ENCODE measurements at places on chromosomes 1 and 21. TPM values are rescaled to one million over a fixed set of nuclear protein-coding genes. Genes with fewer than 3 reads are reported as not detected.

- H3K36me3 ChIP-seq = no peaks in the 10 kb centered on the region
- no peak overlapping the region for H3K4me3 ChIP-seq
- DNase-seq = no peak
These were observed 67.1 kb upstream of the PTGFRN start for GRCh38 chr1:116842654-116843053.

DNA sequence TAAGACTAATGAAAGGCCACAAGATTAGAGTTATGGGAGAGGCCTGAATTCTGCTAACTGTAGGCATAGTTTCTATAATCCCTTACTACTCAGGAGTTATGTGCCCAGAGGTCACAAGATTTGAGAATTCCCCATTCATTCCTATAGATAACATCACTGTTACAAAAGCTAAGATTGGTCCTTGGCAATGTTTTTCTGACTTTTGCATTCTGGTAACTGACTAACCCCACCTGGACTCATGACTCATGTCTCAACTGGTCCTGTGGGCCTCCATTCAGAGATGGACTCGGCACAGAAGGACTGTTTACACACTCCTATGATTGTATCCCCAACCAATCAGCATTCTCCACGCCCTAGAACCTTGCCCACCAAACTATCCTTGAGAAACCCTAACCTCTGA lies 249.0 kb upstream of the ZP4 start:
- H3K4me1 ChIP-seq = no peaks in the 10 kb centered on the region
- H3K27ac ChIP-seq = no peak overlapping the region
- no peaks in the 10 kb centered on the region for H3K36me3 ChIP-seq
- no peaks in the 10 kb centered on the region for H3K27me3 ChIP-seq
- no peak overlapping the region for H3K4me3 ChIP-seq
- DNase-seq = no peak

DNA sequence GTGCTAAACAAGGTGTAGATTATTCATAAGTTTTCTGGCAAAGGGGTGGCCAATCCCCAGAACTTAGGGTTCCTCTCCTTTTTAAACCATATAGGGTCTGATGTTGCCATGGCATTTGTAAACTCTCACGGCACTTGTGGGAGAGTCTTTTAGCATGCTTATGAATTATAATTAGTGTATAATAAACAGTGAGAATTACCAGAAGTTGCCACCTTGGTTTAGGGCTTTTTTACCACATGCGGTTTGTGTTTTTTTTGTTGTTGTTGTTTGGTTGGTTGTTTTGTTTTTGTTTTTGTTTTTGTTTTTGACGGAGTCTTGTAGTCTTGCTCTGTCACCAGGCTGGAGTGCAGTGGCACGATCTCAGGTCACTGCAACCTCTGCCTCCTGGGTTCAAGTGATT lies 8.9 kb upstream of the LAX1 start:
- H3K27ac ChIP-seq = no peak overlapping the region
- H3K4me3 ChIP-seq = no peak overlapping the region
- no peaks in the 10 kb centered on the region for H3K36me3 ChIP-seq
- H3K27me3 ChIP-seq = no peaks in the 10 kb centered on the region

GRCh38 chr1:156021093-156021428 lies 310 bp upstream of the SSR2 start:
- peaks cover 16% of the 10 kb centered on the region for H3K36me3 ChIP-seq
- 0 out of 2 replicates have a peak, but pooled peaks cover 1% of the 10 kb centered on the region for H3K4me1 ChIP-seq
- DNase-seq = no peak
- H3K27ac ChIP-seq = no peak overlapping the region

- H3K4me1 ChIP-seq = no peaks in the 10 kb centered on the region
- H3K27ac ChIP-seq = no peak overlapping the region
- DNase-seq = peak; percentile 19
- H3K4me3 ChIP-seq = no peak overlapping the region
- H3K27me3 ChIP-seq = no peaks in the 10 kb centered on the region
These were observed 43.5 kb upstream of the SARS1 start for GRCh38 chr1:109170035-109170764.

GRCh38 chr1:6224718-6225117 lies 11.0 kb downstream of the ICMT start:
- H3K4me3 ChIP-seq = no peak overlapping the region
- H3K4me1 ChIP-seq = no peaks in the 10 kb centered on the region
- peaks cover 40% of the 10 kb centered on the region for H3K36me3 ChIP-seq
- H3K27me3 ChIP-seq = no peaks in the 10 kb centered on the region
- H3K27ac ChIP-seq = no peak overlapping the region

- H3K4me3 ChIP-seq = no peak overlapping the region
- H3K36me3 ChIP-seq = peaks cover 39% of the 10 kb centered on the region
- H3K27me3 ChIP-seq = no peaks in the 10 kb centered on the region
- peaks cover 4% of the 10 kb centered on the region for H3K4me1 ChIP-seq
- H3K27ac ChIP-seq = no peak overlapping the region
- peak; percentile 54 for DNase-seq
These were observed 26.6 kb downstream of the SCYL3 start for GRCh38 chr1:169867012-169867675.

- DNase-seq = no peak
- H3K36me3 ChIP-seq = no peaks in the 10 kb centered on the region
- no peak overlapping the region for H3K27ac ChIP-seq
- H3K4me1 ChIP-seq = no peaks in the 10 kb centered on the region
- H3K27me3 ChIP-seq = peaks cover 19% of the 10 kb centered on the region
These were observed 41.4 kb upstream of the TENT5C start for GRCh38 chr1:117564227-117565075.

DNA sequence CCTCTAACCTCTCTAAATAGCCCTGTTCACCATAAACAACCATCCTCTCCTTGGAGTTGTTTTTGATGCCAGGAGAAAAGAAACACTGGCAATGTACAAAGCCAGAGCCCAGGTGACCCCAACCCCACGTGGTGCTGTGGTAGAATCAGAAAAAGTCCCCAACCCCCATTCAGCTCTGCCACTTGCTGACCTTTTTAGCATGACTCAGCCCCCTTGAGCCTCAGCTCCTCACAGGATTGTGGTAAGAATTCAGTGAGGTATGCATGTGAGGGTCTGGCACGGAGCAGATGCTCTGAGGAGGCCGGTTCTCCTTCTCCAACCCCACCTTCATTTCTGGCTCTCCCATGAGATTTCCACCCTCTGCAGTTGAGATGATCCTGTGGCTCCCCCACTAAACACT lies 11.1 kb upstream of the CHI3L1 start:
- H3K27ac ChIP-seq = peak overlapping the region; percentile 61
- H3K27me3 ChIP-seq = no peaks in the 10 kb centered on the region
- H3K4me3 ChIP-seq = no peak overlapping the region

DNA sequence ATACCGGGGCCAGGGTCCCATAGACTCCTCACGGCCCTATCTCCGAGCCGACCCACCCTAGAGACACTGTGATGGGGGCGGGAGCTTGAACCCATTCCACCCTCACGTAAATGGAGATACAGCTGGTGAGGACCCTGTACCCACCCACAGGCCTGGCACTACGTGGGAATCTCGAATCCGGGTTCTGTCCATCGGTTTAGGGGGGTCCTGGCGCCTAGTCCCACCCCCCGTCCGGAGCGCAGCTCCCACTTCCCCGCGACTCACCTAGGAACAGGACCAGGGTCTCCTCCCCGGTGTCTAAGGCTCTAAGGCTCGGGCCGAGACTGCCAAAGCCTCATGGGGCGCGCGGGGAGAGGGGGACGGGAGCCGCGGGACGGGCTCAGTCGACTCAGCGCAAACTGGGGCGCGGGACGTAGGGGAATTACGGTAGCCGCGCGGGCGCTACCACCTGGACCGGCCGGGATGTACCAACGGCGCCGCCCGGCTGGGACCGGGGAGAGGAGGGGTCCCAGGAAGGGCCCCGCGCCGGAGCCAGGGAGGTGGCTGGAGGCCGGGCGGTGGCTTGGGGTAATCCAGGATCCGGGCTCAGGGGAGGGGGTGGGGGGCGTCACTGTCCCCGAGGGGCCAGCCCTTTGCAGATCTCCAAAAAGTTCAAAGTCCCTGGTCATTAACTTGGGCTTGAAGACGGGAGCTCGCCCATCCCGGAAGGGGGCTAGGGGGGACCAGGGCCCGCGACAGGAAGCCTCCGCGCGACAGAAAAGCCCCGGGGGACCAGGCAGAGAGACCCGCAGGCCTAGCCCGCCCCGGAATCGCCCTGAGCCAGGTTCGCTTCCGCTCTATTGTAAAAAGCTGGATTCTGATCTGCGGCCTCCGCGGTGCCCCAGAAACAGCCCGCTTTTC lies 1.0 kb downstream of the PLEKHG5 start:
- no peaks in the 10 kb centered on the region for H3K36me3 ChIP-seq
- H3K27me3 ChIP-seq = no peaks in the 10 kb centered on the region
- H3K4me1 ChIP-seq = peaks cover 12% of the 10 kb centered on the region
- H3K4me3 ChIP-seq = peak overlapping the region; percentile 66
- peak overlapping the region; percentile 80 for H3K27ac ChIP-seq

DNA sequence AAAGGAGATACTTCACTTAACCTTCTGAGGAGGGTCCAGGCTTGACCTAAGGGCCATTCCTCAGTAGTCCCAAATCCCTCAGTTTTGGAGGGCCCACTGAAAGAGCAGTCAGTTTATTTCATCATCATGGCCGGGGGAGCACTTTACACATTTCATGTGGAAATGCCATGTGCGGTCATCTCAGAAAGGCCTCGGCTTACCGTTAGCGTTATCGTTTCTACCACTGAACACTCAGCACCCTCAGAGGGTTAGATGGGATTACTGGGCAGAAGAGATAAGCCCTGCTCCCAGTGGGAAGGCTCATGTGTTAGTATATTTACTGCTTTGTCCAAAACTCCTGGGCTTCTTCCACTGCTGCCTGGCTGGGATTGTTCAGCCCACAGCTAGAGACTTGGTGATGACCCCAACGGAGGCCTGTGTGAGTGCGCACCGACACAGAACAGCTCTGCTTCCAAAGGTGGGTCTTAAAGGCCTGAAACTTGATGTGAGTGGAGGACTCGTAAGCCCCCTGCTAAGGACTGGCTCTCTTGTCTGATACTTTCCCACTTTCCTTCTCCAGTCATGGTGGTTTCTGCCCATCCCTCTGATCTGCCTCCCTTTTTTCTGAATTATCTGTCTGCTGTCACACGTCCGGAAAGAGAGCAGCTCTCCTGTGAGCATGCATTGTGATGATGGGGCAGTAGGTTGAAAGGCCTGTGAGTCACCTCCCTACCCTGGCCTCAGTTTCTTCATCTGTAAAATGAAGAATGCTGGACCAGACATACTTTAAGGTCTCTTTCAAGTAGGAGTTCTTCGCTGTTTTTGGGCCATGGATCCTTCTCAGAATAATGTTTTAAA lies 284.5 kb downstream of the ASTN1 start:
- no peaks in the 10 kb centered on the region for H3K4me1 ChIP-seq
- no peak overlapping the region for H3K27ac ChIP-seq
- H3K27me3 ChIP-seq = no peaks in the 10 kb centered on the region
- no peak overlapping the region for H3K4me3 ChIP-seq
- no peaks in the 10 kb centered on the region for H3K36me3 ChIP-seq
- DNase-seq = no peak

DNA sequence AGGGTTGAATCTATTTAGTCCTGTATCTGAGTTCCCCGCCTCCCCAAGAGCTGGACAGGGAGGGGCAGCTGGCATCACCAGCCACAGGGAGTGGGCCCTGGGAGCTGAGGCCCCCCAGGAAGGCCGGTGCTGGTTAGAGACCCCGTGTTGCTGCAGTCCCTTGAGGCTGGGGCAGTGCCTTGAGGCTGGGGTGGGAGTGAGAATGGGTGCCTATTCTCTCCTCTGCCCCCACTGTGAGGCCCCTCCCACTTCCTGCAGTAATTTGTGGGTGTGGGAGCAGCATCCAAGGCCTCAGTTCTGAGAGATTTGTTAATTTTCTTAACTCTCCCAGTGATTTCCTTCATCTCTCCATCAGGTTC lies 2.5 kb upstream of the TRAPPC3 start:
- DNase-seq = no peak
- H3K36me3 ChIP-seq = no peaks in the 10 kb centered on the region
- no peak overlapping the region for H3K4me3 ChIP-seq
- H3K4me1 ChIP-seq = peaks cover 22% of the 10 kb centered on the region

- H3K27ac ChIP-seq = no peak overlapping the region
- peak; percentile 78 for DNase-seq
- no peaks in the 10 kb centered on the region for H3K4me1 ChIP-seq
- H3K36me3 ChIP-seq = no peaks in the 10 kb centered on the region
These were observed 57.1 kb downstream of the ZC3H11B start for GRCh38 chr1:219555806-219556205.

DNA sequence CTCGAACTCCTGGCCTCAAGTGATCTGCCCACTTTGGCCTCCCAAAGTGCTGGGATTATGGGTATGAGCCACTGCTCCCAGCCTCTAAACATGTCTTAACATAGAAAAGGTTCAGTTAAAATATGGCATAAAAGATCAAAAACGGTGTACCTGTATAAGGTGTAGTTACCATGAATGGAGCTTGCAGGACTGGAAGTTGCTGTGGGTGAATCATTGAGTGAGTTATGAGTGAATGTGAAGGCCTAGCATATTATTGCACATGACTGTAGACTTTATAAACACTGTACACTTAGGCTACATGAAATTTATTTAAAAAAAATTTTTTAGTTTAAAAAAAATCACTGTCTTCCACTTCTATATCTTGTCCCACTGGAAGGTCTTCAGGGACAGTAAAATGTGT lies 15.7 kb downstream of the ABCD3 start:
- peak; percentile 12 for DNase-seq
- no peaks in the 10 kb centered on the region for H3K4me1 ChIP-seq
- no peak overlapping the region for H3K27ac ChIP-seq
- H3K27me3 ChIP-seq = no peaks in the 10 kb centered on the region
- H3K4me3 ChIP-seq = no peak overlapping the region
- H3K36me3 ChIP-seq = no peaks in the 10 kb centered on the region

- no peaks in the 10 kb centered on the region for H3K27me3 ChIP-seq
- no peaks in the 10 kb centered on the region for H3K36me3 ChIP-seq
- no peak overlapping the region for H3K27ac ChIP-seq
- no peak for DNase-seq
These were observed 16.7 kb upstream of the ERICH3 start for GRCh38 chr1:74690364-74690696.

GRCh38 chr1:170460001-170460400 lies 72.0 kb upstream of the GORAB start:
- no peaks in the 10 kb centered on the region for H3K27me3 ChIP-seq
- H3K4me3 ChIP-seq = no peak overlapping the region
- no peaks in the 10 kb centered on the region for H3K36me3 ChIP-seq
- no peak for DNase-seq

OR2T2 gene
- not detected for total RNA-seq

CYP4Z1 gene
- total RNA-seq = not detected

ADAMTS5 gene
- 1.1 TPM for total RNA-seq

GJA9 gene
- not detected for total RNA-seq

PGLYRP4 gene
- not detected for total RNA-seq

TBX15 gene
- not detected for total RNA-seq

GBP7 gene
- total RNA-seq = not detected

Data from IMR-90 (cell line).